ENCODE measurements at places on chromosomes 7 and 10. TPM values are rescaled to one million over a fixed set of nuclear protein-coding genes. Genes with fewer than 3 reads are reported as not detected.

GRCh38 chr10:127193125-127193524, 3.3 kb downstream of the INSYN2A start:
- no peak for DNase-seq

ADARB2 gene
- 1.0 TPM for polyA plus RNA-seq

MMRN2 gene
- 40.8 TPM for polyA plus RNA-seq

WEE2 gene
- not detected for polyA plus RNA-seq

DNA sequence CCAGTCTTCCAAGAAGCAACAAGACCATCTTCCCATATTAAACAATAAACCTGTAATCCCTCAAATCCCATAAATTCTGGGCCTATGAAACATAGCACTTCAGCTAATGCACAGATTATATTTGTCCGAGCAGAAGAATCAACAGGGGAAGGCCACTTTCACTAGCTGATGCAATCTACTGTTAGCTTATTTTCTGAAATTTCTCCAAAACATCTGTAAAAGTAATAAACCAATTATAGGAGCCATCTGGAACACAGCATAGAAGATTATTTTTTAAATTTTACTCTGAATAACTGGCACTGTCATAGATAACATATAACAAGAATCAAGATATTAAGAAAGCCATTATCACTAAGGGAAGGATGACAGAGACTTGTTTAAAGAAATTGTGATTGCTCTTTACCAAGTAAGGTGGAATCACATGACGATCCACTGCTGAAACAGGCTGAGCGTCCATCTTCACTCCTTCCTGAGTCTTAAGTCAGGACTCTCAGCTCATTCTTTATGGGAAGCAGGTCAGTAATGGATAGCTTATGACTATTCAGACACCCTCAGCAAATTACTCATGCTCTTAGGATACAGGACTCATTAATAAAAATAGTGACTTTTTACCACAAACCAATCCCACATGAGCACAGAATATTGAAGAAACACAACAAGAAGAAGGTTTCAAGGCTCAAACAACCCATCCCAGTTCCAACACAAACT, 719.5 kb downstream of the XPNPEP1 start:
- no peak for DNase-seq
